H54 (cell line): ENCODE measurements at places on chromosomes 7 and 10.

DNA sequence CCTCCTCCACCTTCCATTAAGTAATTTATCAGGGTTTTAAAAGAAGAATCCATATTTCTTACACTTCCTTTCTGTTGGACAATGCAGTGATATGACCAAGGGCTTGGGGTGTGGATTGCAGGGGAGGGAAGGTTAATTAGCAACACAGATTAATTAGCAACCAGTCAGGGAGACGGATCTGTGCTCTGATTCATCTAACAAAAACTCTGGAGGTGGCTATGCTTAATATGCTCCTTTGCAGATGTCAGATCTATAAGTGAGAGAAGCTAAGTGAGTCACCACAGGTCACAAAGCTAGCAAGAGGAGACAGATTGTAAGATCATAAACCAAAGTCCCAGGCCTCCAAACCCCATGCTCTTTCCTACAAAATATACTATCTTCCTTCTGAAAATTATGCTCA, 178.8 kb upstream of the ITGB1 start:
- no peak for DNase-seq

DNA sequence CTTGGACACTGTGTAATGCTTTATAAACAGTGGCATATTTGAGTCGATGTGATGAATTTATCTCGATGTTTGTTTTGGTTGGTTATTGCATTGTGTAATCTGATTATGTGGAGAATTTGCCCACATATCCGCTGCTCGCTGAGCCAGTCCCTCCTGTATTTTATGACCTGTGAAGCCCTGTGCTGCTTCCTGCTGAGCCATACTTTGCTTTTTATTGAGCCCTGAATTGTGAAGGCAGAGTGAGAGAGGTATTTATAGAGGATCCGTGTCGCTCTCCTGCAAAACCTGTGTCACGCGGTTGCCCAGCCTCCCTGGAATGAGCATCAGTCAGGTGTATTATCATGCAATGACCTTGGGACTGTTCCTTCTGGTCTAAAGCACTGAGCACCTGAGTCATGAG, 253.7 kb downstream of the ARHGAP21 start:
- no peak for DNase-seq

DNA sequence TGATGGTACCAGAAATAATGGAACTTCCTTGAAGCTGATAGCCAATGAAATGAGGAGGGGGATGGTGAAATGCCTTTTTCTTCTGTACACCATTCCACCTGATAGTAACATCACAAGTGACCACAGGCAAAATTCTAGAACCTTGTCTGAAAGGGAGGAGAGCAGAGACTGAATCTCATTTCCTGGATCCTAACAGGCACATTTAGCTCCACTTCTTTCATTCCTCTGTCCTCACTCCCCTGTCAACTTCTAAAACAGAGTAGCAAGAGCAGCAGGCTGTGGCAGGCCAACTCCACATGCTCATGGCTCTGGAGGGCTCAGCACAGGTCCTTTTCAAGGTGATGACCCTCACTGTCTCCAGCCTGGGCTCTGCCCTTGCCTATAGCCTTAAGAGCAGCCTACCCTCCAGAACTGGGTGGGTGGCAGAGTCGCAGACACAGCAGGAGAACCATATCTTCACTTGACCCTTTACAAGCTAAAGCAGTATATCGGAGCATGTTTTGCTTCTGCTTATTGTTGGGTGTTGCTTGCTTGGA, at the start of gene LRRC18:
LRRC18 (minus strand) TSS at position 51 of the 536 bp plus-strand sequence. CDS start 25,685 bp downstream, outside the sequence.
- no peak for DNase-seq

- DNase-seq = no peak
Observed at GRCh38 chr10:109618748-109619147, 304.6 kb downstream of the XPNPEP1 start.
